ENCODE measurements at places on chromosomes 2 and 18.

GRCh38 chr2:53130441-53130943, 637.1 kb upstream of the CHAC2 start:
- DNase-seq: no peak

- no peak for DNase-seq
Observed at GRCh38 chr18:32261003-32261402, 71.2 kb downstream of the MEP1B start.

DNA sequence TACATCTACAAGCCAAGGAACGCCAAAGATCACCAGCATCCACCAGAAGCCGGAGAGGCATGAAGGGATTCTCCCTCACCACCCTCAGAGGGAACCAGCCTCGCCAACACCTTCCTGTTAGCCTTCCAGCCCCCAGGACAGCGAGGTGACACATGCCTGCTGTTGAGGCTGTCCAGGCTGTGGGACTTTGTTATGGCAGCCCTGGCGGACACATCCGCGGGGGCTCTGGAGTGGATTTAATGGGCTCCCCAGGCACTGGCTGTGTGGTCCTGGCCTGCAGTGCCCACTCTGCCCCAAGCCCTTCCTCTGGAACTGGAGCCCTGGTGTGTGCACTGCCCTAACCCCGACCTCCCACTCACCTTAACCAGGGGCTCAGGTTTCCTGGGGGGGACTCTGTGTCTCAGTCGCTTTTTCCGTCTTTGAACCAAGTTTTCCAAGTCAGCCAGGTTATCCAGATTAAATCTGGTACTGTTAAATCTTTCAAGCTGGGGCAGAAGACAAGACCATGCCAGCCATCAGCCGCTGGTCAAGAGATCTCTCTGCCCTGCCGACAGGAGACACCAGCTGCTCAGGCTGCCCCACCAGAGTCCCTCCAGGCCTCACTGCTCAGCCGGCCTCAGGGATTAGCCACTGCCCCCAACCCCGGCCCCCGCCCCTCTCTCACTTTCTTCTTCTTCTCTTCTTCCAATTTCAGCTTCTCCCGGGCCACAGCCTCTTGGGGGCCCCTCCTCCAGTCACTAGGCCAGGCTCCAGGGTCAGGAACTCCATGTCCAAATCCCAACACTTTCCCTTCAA, 1.9 kb downstream of the ANKRD23 start:
- DNase-seq: no peak

- DNase-seq: no peak
Observed at GRCh38 chr18:33355263-33355662, 85.3 kb downstream of the CCDC178 start.

- peak; percentile 40 for DNase-seq
Observed at GRCh38 chr18:79954791-79955190, 3.3 kb upstream of the SLC66A2 start.

All from type B pancreatic cell (in vitro differentiated cells).